Germinal center (tissue), 1 donor: ENCODE measurements at places on chromosomes 2 and 18.

DNA sequence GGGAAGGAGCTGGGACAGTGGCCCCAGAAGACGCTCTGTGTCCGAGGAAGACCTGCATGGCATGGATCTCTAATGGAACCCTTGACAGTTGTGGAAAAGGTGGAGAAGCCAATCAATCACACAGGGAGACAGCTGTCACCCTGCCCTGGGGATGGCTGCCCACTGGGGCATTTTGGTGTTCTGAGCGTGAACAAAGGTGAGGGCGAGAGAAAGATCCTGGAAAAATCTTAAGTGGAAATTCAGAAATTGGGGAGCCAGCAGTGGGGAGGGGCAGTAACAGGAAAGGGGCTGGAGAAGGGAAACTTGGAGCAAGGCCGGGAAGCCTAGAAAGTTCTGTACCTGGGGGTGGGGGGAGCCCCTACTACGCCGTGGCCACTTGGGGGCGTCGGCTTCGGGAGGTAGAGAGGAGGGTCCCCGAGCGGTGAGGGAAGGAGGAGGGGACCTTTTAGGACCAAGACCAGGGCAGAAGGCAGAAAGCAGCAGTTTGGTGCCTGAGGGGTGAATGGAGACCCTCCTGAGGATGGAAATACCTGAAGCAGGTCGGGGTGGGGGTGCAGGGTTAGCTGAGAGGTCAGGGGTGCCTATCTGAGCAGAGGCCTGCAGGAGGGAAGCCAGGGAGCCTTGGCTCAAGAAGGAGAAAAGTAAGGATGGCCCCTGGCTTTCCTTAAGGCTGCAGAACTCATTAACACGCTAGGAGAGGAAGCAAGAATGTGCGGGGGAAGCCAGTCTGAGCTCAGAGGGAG, 30.0 kb downstream of the NGEF start:
- no peak for DNase-seq

- peak; percentile 43 for DNase-seq
Observed at GRCh38 chr2:148876595-148877402, 1.8 kb downstream of the KIF5C start.

DNA sequence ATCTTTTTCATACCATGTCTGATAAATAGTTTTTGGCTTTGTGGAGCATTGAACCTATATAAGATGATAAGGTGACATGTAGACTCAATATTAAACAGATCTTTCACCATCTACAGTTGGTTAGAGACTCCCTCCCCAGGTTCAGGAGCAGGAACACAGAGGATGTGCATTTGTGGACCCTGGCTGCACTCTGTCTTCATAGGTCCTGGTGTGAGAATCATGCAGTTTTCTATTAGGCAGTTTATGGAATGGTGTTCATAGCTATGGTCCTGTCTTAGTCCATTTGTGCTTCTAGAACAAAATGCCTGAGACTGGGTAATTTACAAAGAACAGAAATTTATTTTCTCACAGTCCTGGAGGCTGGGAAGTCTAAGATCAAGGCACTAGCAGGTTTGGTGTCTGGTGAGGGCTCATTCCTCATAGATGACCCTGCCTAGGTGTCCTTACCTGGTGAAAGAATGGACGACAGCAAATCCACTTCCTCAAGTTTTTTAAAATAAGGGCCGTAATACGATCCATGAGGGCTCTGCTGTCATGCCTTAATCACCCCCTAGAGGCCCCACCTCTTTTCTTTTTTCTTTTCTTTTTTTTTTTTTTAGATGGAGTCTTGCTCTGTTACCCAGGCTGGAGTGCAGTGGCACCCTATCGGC, 35.3 kb upstream of the FAM98A start:
- no peak for DNase-seq

DNA sequence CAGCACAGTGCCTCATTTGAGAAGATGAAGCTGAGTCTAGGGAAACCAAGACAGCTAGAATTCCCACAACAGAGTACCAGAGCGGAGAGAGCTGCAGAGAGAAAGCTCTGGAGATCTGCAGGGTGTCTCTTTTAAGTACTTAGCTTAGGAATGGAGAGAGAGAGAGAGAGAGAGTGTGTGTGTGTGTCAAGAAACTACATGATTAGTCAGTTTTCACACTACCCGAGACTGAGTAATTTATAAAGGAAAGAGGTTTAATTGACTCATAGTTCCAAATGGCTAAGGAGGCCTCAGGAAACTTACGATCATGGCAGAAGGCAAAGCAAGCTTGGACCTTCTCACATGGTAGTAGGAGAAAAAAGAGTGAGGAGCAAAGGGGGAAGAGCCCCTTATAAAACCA, 64.0 kb downstream of the HIBCH start:
- no peak for DNase-seq

DNA sequence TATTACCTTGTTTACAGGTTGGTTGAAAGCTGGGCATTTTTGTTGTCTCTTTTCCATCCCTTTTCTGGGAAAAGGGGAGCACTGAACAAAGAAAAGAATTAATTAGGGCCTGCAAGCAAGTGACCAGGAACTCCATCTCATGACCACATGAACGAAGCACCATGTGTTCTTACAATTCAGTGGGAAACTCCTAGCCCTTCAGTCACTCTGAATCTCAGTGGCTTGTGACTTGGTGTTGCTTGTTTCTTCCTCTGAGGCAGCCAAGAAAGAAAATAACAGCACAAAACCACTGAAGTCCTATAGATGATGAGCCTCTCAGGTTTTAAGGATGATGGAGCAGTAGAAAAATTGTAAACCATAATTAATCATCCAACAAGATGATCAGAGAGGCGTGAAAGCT, 129.1 kb upstream of the CAB39 start:
- DNase-seq, result no peak

DNA sequence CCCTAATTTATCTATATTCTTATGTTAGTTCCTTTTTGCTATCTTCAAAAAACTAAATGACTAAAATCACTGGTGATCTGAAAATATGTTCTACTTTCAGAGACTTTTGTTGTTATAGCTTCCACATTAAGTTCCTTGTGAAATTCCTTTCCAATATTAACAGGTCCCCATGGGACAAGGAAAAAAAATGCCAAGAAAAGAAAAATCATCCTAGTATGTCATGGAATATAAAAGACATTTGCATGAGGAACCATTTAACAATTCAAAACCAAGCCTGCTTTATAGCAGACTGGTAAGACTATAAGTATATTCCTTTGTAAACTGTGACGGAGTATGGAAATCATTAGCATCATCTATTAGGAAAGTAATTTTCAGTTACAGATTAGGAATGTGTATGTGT, 48.1 kb downstream of the COBLL1 start:
- DNase-seq, result no peak

DNA sequence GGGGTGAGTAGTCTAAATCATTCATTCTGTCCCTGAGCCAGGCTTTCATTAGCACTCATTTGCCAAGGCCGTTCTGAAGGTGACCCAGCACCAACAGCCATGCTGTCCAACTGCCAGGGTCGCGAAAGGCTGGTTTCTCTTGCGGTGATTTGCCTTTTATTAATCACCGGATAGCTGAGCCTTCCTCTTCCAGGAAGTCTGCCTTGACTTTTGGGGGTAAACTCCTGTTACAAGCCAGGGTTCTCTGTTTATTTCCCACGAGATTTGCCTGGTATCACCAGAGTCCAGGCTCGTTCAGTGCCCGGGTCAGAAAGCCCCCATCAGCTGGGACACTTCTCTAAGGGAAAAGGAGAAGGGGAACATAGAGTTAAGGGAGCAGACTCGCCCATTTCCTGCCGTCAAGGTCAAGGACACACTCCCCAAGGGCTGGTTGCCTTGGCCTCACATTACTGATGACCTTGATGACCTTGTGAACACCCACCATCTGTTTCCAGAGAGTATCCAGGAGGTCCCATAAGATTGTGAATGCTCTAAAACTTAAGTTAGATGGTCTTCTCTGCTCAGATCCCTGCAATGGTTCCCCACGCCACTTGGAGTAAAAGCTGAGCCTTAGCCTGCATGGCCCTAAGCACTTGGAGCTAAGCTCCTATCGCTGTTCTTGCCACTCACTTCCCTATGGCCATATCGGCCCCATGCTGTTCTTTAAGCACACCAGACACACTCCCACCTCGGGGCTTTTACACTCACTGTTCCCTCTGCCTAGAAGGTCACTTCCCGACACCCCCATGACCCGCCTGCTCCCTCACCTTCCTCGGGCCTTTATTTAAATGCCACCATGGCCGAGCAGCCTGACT, 118.0 kb upstream of the STPG4 start:
- DNase-seq, result no peak

GRCh38 chr2:223601932-223602666, at the start of gene SCG2:
TSS of gene SCG2 (minus strand) at chr2:223602361. CDS start at chr2:223599282, 3,079 bp downstream.
- DNase-seq, result no peak

- no peak for DNase-seq
Observed at GRCh38 chr18:51400721-51401120, 203.2 kb upstream of the MEX3C start.

DNA sequence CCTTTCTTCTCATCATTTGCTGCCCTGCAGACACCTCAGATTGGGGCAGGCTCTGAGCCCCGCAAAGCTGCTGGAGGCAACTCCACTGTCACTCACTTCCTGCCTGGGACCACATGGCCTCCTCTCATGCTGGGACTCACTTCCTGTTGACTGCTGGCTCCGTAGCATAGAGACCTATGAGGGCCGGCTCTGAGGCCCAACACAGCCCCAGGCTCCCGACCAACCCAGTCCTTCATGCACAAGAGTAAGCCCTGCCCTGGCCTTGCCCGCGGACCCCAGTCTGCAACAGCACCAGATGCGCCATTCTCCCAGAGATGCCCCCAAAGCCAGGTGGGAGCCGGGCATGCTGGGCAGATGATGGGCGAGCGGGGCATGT, 55.7 kb downstream of the DNMT3A start:
- DNase-seq, result peak; percentile 59

GRCh38 chr2:106561356-106561755, 74.2 kb downstream of the CD8B2 start:
- no peak for DNase-seq

GRCh38 chr2:12704378-12704777, 12.4 kb upstream of the TRIB2 start:
- no peak for DNase-seq

DNA sequence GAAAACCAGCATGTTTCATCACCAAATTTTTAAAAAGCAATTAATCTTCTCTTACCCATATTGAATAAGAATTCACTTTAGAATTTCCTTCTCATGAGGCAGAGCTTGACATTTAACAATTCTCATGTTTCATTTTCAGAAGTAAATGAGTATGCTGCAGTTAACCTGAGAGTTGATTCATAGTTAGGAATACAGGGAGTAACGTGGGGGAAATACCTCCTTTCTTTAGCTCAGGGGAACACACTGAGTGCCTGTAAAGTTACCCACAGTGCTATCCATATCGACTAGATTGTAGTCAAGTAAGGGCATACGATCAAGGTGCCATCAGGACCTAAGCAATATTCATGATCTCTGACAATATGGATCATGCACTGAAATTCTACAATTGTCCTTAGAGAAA, 38.9 kb upstream of the ATIC start:
- no peak for DNase-seq

DNA sequence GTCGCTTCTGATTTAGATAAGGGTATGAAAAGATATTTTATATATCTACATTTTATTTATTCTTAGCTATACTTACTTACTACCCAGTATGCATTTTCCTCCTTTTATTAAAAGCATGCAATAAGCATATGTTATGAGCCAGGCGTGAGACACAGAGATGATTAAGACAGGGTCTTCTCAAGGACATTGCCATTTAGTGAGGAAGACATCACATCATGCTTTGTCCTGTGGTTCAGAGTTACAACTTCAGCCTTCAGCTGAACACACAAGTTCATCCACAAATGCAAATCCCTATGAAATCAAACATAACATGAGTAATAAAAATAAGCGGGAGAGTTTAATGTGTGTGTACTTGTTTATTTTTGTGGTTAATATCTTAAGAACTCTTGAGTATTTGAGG, 30.2 kb downstream of the GRHL1 start:
- DNase-seq, result no peak

GRCh38 chr18:3223356-3223755, 3.6 kb upstream of the MYOM1 start:
- DNase-seq, result no peak

- no peak for DNase-seq
Observed at GRCh38 chr2:8606226-8606625, 75.6 kb upstream of the ID2 start.

- DNase-seq, result no peak
Observed at GRCh38 chr2:140502951-140503630, 1627.7 kb downstream of the LRP1B start.

GRCh38 chr2:45614330-45614729, 3.3 kb upstream of the SRBD1 start:
- DNase-seq, result no peak

DNA sequence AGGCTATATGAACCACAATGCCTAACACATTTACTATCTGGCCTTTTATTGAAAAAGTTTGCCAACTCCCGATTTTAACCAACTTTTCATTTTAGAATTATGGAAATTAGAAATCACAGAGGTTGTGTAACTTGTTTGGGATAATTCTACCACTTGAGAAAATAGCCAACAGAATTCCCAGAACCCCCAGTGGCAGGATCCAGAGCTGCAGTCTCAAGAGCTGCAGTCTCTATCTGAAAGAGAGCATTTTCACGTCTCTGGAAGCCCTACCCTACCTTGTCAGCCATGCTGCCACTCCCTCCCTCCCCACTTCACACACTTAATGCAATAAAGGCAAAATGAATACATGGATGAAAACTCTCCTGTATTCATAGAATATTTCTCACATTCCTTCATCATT, 23.4 kb upstream of the TSPYL6 start:
- no peak for DNase-seq

- peak; percentile 33 for DNase-seq
Observed at GRCh38 chr2:120436885-120437603, 91.1 kb downstream of the INHBB start.

- DNase-seq, result no peak
Observed at GRCh38 chr2:159775021-159775420, 23.0 kb downstream of the CD302 start.

DNA sequence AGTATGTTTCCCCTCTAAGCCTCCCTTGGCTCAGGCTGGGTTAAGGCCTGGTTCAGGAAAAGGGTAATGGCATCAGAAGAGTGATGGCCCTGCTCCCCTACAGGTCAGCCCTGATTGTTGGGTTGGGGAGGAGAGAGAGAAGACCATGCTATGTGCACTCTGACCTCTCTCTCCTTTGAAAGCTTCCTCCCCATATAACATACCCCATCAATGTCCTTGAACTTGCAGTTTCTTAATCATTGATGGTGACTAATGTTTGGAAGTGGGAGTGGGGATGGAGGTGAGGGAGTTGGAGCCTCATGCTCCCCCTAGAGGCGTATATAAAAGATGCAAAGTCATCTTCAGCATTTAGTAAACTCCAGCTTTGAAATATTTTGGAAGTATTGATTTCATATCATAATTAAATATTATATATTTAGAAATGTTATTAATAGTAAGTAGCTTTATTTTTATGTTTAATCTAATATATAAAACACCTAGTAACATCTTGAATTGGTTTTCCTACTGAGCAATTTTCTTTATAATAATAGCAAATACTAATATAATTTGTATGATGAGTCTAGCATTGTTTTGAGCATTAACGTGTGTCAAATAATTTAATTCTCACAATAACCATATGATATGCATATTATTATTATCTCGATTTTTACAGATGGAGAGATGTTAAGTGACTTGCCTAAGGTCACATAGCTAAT, 8.8 kb downstream of the PLCL1 start:
- peak; percentile 15 for DNase-seq

DNA sequence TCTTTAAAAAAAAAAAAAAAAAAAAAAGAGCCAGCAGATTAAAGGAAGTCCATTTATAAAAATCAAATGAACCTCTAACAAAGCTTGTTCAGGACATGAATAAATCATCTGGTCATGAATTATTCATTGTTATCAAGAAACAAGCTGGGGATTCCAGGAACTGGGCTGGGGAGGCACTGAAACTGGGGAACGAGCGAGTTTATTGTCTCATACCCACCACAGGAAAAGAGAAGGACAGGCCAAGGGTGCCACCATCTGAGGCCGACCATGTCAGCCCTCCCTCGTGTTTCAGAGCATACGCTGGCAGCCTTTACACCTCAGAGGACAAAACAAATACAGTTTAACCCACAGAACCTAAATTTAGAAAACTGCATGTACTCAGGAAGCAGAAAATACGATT, 164.2 kb downstream of the VWC2L start:
- DNase-seq, result no peak
